Activated T-cell treated with anti-CD3 and anti-CD28 coated beads, Interleukin-2, amount 50 U/mL, for 4 hours (primary cell): ENCODE measurements at places on chromosomes 16 and 17. TPM values are rescaled to one million over a fixed set of nuclear protein-coding genes. Genes with fewer than 3 reads are reported as not detected.

GRCh38 chr16:10069374-10069773 lies 112.9 kb downstream of the GRIN2A start:
- DNase-seq: no peak

GRCh38 chr17:56502120-56502654 lies 91.3 kb upstream of the NOG start:
- DNase-seq: no peak

- DNase-seq: no peak
Measured at GRCh38 chr16:140175-140857, 1.8 kb upstream of the NPRL3 start.

GRCh38 chr17:35312790-35313711 lies 60.4 kb downstream of the SLFN11 start:
- peak; percentile 65 for DNase-seq

- no peak for DNase-seq
Measured at GRCh38 chr17:81066072-81066471, 31.1 kb downstream of the BAIAP2 start.

- no peak for DNase-seq
Measured at GRCh38 chr16:81547194-81547938, 102.8 kb downstream of the CMIP start.

DNA sequence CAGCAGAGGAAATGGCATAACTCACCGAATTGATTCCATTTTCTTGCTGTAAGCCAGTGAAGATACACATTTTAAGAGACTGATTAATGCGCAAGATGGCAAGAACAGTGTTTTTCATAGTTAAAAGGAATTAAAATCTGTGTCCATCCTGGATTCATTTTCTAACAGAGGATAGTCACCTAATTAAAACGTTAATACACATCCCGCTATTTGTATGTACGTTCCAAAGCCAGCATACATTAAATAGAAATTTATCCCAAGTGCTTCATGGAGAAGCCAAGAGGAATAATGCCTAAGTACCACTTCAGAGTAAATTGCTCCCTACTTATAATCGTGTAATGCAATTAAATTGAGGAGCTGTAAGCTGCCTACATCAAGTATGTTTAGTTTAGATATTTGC lies 49.9 kb downstream of the RBFOX1 start:
- no peak for DNase-seq

GRCh38 chr17:8921147-8921546 lies 44.4 kb downstream of the PIK3R5 start:
- DNase-seq: no peak

DNA sequence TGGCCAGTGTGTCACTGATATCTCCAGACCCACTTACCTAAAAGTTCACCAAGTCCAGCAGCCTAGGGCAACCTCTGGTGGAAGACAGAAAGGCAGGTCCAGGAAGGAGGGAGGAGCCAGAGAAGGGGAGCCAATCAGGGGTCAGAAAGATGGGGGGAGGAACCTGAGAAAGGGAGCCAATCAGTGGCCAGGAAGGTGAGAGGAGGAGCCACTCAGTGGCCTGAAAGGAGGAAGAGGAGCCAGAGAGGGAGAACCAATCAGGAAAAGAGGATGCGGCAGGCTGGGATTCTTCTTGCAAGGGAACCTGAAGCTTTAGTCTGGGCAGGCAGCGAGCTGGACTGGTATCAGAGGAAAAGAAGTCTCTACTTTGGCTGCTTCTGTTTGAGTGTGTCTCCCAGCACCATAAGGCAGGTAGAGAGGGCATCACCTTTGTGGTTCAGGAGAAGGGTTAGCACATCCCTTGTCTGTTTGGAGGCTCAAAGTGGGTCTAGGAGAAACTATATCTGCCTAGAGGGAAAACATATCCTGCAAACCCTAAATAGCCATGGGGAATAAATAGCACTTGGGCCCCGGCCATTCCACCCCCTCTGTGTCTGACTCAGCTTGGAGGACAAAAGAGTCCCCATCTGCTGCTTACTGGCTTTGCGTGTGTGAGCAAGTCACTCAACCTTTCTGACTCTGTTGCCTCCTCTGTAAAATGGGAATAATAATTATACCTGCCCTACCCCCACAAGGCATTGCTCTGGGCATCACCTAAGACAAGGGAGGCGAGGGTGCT lies 43.4 kb upstream of the CRHR1 start:
- DNase-seq: no peak

GRCh38 chr17:44907729-44908470 lies 7.4 kb downstream of the GFAP start:
- DNase-seq: no peak

DNA sequence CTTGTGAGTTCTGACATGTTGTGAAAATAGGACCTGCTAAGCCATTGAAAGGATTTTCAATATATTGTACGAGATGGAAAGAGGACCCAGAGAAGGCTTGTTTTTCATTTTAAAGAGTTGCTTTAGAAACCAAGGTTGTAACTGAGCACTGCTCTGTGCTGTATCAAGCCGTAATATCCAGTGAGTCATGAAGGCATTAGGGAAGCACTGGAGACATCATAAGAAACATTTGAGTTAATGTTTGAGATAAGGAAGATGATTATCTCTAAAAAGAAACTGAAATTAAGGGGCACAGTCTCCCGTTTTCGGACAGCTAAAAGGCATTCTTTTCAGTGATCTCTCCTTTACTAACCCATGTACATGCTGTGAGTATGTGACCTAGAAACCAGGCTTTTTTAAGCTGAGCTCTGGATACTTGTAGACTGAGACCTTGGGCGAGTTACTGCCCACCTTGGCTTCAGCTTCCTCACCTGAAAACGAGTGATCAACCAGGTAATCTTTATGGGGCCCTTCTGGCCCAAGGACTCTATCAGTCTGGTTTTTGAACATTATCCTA lies 149.2 kb upstream of the TBX2 start:
- no peak for DNase-seq

RNF227 gene
- total RNA-seq: 5.5 TPM

KRTAP4-9 gene
- not detected for total RNA-seq

GPRC5C gene
- total RNA-seq: 0.49 TPM

KRT34 gene
- not detected for total RNA-seq

DPEP3 gene
- 0.33 TPM for total RNA-seq

KCTD11 gene
- 1.6 TPM for total RNA-seq

DHRS7C gene
- total RNA-seq: not detected
